ENCODE measurements at places on chromosomes 12 and 14.

DNA sequence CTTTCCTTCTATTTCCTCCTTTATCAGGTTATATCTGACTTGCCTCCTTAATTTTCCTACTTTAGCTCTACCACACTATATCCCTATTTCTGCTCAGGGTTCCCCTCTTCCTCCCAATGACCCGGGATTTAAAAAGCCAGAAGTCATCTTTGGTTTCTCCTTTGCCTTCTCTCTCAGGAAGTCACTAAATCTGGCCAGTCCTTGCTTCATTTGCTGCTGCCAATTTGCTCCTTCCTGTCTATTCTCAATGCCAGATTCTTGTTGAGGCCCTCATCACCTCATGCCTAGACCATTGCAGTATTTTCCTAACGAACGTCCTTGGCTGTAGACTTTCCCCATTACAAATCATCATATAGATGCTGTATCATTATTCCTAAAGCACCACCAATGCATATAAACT is 26.5 kb upstream of the NID2 start:
- no peak for DNase-seq

DNA sequence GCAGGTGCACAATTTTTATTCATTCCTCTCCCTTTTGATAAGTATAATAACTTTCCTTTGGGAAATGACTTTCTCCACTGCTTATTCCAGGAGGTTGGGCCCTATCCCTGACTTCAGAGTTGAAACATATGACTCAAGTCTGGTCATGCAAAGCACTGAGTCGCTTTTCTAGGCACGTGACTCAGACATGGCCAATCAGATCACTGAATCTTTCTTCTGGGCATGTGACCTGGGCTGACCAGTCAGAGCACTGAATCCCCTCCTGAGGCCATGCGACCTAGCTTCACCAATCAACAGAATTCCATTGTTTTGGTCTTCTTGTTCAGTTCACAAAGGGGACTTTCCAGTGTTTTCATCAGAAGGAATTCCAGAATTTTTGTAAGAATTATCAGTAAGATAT is 377.1 kb upstream of the KITLG start:
- no peak for DNase-seq

DNA sequence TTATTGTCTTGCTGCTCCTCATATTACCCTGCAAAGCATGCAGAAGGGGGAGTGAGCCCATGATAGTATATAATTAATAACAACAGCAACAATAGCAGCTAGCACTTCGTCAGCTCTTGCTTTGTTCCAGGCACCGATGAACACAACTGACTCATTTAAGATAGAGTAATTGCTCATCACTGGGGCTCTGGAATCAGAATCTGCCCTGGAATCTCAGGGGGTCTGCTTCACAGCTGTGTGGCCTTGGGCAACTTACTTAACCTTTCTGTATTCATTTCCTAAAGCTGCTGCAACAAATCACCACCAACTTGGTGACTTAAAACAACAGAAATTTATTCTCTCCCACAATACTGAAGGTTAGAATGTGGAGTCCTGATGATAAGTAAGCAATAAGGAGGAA is 55.0 kb upstream of the PSMC1 start:
- DNase-seq = no peak

GRCh38 chr12:5390174-5390799 is 41.6 kb upstream of the NTF3 start:
- no peak for DNase-seq

GRCh38 chr14:90399541-90400444 is 3.0 kb downstream of the CALM1 start:
- peak; percentile 57 for DNase-seq

GRCh38 chr12:84976133-84976532 is 59.9 kb downstream of the TSPAN19 start:
- no peak for DNase-seq

DNA sequence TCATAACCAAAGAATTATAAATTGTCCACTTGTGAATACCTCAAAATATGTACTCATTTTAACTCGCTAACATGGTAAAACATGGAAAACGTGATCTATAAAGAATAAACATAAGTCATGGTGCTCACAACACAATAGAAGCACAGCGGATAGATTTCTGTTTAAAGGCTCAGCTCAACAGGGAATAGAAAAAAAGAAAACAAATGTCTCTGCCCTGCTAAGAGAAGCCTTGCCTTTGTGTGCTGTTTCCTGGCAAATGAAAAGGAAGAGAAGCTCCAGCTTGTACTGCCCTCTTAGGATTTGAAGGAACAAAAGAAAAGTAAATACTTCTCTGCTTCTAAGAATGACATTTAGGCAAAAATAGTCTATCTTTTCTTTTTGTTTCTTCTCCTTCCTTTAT is 121.0 kb upstream of the KRR1 start:
- no peak for DNase-seq

- DNase-seq = no peak
These were observed 13.7 kb upstream of the FBXL14 start for GRCh38 chr12:1607940-1608712.

- no peak for DNase-seq
These were observed 29.3 kb downstream of the FGF6 start for GRCh38 chr12:4416276-4416675.

DNA sequence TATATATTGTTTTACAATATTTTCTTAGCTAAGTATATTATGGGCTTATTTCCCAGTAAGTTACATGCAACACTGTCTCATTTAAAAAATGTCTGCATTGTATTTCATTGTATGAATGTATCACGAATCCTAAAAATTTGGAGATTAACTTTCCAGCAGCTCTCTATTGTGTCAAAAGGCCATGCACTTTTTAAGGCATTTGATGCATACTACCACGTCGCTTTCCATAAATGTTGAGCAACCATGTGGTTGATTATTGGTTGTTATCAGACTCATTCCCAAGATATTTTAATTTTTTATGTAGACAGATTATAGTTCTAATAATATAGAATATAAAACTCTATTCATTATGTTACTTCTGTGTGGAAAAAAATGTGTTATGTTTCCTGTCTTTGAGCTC is 79.9 kb downstream of the SMOC1 start:
- no peak for DNase-seq

DNA sequence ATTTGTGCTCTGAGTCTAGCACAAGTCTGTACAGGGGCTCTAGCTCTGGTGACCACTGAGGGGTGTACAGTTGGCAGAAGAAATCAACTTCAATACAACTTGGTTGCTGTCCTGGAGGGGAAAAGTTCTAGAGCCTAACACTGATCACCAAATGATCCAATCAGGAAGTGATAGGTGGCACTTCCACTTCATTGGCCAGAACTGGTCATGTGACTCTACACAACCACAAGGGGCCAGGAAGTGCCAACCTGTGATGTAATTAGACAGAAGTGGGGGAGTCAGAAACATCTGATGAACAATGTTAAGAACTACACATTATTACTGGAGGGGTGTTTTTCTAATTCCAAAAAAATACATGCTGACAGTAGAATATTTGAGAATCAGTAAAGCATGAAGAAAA is 401.6 kb downstream of the VRK1 start:
- no peak for DNase-seq

All from GF-D8 (cell line).